ENCODE measurements at places on chromosomes 11 and 22.
A peak's percentile ranks its signal among the peaks of the same experiment; 100 is the strongest.

GRCh38 chr11:44866286-44866685 lies 84.4 kb downstream of the TP53I11 start:
- peak; percentile 62 for DNase-seq

GRCh38 chr11:19218216-19218615 lies 16.4 kb upstream of the CSRP3 start:
- DNase-seq, result no peak

- DNase-seq, result no peak
Measured at GRCh38 chr22:32622004-32622743, 147.6 kb downstream of the FBXO7 start.

- DNase-seq, result peak; percentile 90
Measured at GRCh38 chr11:123145661-123146060, 49.4 kb downstream of the CLMP start.

DNA sequence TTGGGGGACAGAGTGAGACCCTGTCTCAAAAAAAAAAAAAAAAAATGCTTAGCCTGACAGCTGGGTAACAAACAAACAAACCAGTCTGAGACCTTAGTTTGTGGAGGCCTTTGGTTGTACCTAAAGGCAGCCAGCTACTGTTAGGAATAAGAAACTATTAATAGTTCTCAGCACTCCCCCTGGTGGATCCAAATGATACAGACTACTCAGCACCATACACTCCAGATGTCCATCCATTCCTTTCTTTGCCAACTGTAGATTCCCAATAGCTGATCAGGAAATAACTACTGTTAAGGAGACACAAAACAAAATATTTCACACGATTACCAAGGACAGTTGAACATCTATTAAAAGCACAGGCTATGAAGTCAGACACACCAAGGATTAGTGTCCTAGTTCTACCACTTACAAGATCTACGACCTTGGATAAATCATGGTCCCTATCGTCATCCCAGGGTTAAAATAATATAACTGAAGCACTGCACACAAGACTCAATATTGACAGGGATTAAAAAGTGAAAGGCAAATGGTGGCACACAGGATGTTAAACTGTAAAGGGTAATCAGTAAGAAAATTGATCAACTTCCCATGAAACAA lies 17.2 kb downstream of the CLDN25 start:
- peak; percentile 70 for DNase-seq

DNA sequence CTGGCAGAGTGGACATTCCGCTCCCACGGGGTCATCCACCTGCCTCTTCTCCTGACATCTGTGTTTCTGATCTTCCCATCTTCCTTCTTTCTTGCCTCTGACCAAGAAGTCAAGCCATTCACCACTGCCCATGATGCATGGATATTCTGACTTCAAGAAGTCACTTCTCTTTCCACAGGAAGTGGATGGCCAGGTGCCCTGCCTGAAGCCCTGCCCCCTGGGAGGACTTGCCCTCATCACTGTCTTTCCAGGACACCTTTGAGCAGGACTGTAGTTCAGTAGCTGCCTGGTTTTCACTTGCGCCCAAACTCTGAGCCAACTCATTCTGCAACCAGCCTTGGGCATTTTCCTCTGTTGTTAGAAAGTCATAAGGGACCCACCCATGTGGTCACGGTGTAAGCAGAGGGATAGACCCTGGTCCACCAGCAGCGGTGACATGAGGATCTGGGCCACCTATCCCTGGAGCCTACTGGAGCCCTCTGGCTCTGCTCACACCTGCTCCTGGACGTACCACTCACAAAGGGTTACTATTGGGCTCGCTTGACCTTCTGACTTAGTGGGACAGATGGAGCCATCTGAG lies 6.9 kb downstream of the CYTH4 start:
- DNase-seq, result no peak

DNA sequence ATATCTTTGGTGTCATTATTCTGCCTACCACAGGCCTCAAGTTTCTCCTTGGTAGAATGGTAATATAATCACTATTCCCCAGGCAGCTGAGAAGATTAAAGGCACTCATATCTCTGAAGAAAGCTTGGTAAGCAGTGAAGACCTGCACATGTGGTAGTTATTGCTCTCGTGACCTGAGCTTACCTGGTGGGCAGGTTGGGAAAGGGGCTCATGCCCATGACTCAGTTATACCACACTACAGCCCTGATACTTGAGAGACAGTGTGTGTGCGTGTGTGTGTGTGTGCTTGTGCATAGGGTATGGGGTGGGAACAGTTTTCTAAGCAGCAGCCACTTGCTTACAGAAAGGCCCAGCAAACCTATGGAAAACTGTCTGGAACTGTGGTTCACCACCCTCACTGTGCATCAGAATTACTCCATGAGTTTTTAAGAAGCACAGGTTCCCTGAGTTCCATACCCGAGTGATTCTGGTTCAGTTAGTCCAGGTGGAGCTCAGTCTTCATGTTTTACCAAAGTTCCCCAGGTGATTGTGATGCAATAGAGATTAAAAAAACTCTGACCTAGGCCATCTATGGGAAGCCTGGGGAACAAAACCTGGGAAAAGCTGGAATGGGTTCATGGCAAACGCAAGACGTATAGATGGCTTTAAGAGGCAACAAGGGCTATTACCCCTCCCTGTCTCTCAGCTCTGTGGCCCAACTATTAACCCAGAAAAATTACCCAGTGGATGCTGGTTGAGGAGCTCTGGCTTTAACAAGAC lies 79.0 kb upstream of the ZBED5 start:
- DNase-seq, result no peak

GRCh38 chr11:11189506-11189905 lies 163.5 kb downstream of the CSNK2A3 start:
- no peak for DNase-seq

DNA sequence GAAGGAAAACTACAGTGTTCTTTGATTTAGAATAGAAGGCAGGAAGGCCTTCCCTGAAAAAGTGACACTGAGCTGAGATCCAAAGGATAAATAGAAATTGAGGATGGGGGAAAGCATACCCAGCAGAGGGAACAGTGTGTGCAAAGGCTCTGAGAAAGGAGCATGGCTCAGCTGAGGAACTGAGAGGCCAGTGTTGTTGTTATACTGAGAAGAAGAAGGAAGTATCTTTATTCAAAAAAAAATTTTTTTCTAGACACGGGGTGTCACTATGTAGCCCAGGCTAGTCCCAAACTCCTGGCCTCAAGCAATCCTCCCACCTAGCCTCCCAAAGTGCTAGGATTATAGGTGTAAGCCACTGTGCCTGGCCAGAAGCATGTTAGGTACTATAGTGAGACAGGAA lies 3.5 kb upstream of the PIK3C2A start:
- no peak for DNase-seq

DNA sequence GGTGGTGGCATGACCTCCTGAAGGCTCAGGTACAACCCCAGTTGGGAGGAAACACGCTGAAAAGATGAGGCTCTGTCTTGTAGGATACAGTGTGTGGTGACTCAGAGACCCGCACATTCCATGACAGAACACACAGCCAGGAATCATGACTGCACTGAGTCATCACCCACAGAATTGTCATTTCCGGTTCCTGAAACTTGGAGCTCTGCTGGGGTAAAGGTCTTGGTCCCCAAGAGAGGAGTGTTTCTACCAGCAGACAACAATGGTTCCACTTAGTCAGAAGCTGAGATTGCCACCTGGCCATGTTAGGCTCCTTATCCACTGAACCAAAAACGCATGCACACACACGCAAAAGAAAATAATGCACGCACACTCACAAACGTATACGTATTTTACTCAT lies 31.5 kb upstream of the CYB5R3 start:
- no peak for DNase-seq

DNA sequence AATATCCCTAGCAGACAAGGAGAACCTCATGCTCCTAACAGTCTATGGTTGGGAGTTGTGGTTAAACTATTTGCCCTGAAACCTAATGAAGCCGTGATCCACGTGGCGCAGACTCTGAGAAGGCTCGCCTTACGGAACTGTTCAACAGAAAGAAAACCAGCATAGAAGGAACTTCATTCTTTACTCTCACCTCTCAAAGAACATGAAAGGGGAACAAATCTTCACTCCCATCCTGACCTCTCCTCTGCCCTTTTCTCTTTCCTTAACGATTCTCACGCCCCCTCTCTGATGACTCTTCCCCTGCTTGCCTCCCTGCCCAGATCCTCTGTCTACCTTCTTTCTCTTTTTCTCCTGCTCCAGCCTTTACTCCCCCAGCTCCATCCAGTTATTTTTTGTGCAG lies 54.2 kb downstream of the IRAG1 start:
- DNase-seq, result no peak

- DNase-seq, result no peak
Measured at GRCh38 chr11:124740277-124740882, 638 bp downstream of the NRGN start.

GRCh38 chr11:74559934-74560309 lies 32.5 kb upstream of the POLD3 start:
- no peak for DNase-seq

GRCh38 chr22:22842085-22842484 lies 45.5 kb upstream of the IGLL5 start:
- DNase-seq, result no peak

DNA sequence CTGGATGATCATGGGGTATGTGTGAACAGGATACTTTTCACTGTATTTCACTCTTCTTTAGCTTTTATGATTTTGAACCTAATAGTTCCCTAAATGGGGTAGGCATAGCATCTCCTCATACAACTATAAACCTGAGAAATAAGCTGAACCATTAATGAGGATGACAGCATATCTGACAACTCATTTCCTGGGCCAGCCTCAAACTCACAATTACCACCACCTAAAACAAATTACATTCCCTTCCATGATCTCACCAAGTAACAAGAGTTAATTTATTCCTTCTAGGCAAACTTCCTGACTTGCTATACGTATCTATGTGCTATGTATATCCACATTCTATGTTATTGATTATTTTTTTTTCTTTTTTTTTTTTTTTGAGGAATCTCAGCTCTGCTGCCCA lies 23.0 kb downstream of the SIK3 start:
- DNase-seq, result no peak

DNA sequence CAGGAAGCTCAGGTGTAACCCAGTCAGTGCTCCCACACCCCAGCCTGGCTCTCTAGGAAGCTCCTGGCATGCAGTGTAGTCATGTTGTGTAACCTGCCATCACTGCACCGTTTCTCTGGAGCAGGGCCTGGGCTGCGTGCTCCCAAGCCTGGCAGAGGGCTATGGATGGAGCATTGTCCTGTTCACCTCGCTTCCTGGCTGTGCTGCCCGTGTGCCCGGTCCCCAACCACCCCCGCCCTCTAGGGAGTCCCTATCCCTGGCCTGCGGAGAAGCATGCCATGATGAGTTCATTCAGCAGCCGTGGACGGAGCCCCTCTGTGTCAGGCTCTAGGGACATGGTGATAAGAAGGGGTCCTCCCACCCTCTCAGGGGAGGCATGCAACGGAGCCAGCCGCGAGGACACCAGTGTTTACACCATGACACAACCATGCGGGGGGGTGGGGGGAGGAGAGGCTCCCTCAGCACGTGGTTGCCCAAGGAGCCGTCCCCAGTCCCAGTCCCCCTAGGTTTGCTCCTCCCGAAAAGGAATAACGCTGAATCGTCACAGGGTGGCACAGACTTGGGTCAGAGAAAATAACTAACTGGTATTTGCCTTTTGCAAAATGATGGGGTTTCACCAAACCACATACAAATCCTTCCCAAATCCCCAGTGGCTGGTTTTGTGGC lies 73.1 kb downstream of the FBLN1 start:
- DNase-seq, result no peak

- no peak for DNase-seq
Measured at GRCh38 chr11:59261150-59261549, 48.4 kb upstream of the MPEG1 start.

- DNase-seq, result no peak
Measured at GRCh38 chr11:16783321-16783801, 44.9 kb downstream of the C11orf58 start.

DNA sequence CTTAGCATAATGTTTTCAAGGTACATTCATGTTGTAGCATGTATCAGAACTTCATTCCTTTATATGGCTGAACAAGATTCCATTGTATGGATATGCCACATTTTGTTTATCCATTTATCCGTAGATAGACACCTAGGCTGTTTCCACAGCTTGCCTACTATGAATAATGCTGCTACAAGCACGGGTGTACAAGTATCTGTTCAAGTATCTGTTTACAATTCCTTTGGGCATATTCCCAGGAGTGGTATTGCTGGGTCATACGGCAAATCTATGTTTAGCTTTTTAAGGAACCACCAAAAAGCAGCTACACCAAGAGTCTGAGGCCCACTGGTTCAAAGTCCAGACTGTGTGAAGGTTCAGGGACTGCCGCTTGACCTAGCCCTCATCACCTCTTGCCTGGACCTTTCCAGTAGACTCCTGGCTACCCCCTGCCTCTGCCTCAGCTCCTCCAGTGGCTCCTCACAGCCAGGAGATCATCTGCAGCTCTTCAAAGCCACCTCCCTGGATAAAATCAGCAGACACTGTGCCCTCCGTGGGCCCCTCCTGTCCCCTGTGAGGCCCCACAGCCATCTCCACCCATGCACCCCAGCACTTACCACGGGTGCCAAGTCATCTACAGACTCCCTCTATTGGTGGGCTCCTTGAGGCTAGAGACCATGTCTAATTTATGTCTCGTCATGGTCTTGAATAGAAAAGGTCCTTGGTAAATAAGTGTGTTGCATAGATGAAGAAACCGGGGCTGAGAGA lies 160.3 kb downstream of the MN1 start:
- peak; percentile 33 for DNase-seq

All from NCI-H2171 treated with DMSO at 0.1 percent for 48 hours (cell line).